ENCODE measurements at places on chromosomes 5 and 9.
A peak's percentile ranks its signal among the peaks of the same experiment; 100 is the strongest.

- H3K27me3 ChIP-seq: no peaks in the 10 kb centered on the region
- no peaks in the 10 kb centered on the region for H3K36me3 ChIP-seq
- peak; percentile 83 for DNase-seq
- peaks cover 48% of the 10 kb centered on the region for H3K4me1 ChIP-seq
Observed at GRCh38 chr9:108271646-108272348, 584.0 kb downstream of the ACTL7B start.

DNA sequence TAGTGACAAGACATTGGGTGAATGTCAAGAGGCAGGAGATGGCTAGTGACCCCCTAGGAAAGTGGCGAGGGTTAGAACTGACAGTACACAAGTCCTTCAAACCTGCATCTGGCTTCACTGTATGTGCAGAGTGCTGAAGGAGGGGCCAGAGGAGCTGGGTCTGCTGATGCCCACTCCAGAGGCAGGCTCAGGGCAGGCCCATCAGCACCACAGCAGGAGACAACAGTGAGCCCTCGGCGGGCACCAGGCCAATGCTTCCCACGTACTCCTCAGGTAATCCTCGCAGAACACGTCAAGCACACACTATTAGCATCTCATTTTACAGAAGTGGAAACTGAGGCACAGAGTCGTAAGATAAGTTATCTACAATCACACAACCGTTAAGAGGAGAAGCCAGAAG lies 76.1 kb upstream of the SH3PXD2B start:
- no peaks in the 10 kb centered on the region for H3K27me3 ChIP-seq
- no peaks in the 10 kb centered on the region for H3K36me3 ChIP-seq
- DNase-seq: no peak
- H3K4me1 ChIP-seq: no peaks in the 10 kb centered on the region
- no peak overlapping the region for H3K27ac ChIP-seq

DNA sequence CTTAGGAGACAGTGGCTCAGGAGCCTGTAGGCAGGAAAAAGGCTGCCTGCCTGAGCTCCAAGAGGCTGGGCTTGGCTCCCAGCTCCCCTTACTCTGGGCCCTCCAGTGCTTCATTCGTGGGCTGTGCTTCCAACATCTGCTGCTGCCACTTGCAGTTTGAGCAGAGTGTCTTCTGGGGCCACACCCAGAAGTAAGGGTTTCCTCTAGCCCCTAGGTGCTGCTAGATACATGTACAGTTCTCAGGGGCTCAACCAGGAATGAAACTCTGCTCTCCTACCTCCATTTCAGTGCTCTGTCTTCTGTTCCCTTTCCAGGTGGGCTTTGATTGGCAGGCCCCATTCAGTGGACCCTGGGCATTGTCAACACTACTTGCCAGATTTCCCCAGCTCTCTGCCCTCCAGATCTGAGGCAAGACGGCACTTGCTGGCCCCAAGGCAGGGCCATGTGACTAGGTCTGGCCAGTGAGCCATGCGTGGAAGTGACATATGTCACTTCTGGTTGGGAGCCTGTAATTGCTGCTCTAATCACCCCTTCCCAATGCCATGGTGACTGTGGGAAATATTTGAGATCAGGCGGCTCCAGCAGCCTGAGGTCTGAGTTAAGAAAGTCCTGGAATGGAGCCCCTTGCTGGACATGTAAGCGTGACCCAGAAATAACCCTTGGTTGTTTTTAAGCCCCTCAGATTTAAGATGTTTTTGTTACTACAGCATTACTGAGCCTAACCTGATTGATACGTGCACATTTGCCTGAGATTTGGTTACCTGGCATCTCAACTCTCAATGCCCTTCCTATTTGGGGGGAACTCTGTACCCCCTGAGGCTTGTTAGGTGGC lies 9.4 kb upstream of the BOD1 start:
- H3K36me3 ChIP-seq: no peaks in the 10 kb centered on the region
- H3K27me3 ChIP-seq: no peaks in the 10 kb centered on the region
- peak overlapping the region; percentile 20 for H3K27ac ChIP-seq
- no peak for DNase-seq
- peaks cover 7% of the 10 kb centered on the region for H3K4me1 ChIP-seq
- no peak overlapping the region for H3K4me3 ChIP-seq

DNA sequence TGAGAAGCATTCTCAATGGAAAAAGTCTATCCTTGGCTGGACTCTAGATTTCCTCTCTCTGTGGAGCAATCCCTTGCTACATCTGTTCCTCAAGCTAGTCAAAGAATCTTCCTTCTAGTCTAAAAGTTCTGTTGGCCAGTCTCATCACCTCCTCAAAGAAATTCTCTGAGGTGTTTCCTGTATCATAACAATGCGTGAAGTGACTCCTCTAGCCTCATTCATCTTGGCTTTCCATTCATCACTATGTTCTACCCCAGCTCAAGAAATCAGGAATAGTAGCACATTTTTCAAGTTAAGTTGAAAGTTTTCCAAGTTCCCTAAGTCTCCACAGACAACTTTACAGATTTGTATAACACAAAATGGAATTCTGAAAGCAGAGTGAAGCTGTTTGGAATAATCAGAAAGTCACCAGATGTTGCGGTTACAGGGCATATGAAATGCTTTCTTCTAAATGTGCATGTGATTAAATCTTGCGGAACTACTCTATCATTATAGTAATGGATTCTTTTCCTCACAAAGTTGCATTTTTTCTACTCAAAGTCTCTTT lies 176.6 kb upstream of the FREM1 start:
- no peaks in the 10 kb centered on the region for H3K4me1 ChIP-seq
- H3K36me3 ChIP-seq: no peaks in the 10 kb centered on the region
- no peak overlapping the region for H3K27ac ChIP-seq
- H3K4me3 ChIP-seq: no peak overlapping the region

- no peak overlapping the region for H3K27ac ChIP-seq
- no peaks in the 10 kb centered on the region for H3K4me1 ChIP-seq
- H3K36me3 ChIP-seq: no peaks in the 10 kb centered on the region
- H3K4me3 ChIP-seq: no peak overlapping the region
Observed at GRCh38 chr5:111313017-111313724, 89.0 kb downstream of the CAMK4 start.

DNA sequence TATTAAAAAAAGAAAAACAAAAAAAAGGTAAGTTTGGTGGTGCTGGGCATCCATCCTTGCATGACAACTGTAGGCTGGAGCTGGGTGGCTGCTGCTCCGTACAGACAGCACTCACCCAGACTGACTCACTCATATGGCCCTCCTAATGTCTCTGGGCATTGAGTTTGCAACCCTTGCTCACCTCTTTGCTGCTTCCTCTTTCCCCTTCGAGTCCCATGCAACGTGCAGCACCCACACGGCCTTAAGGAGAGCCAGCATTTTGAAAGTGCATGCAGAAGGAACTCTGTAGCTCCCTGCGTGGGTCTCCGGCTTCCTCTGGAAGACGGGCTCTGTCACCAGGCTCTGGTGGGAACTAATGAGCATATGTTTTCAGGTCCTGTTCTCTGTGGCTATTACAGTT lies 60.5 kb upstream of the ENTREP1 start:
- DNase-seq: no peak
- no peaks in the 10 kb centered on the region for H3K36me3 ChIP-seq
- H3K4me3 ChIP-seq: no peak overlapping the region
- H3K27ac ChIP-seq: no peak overlapping the region

DNA sequence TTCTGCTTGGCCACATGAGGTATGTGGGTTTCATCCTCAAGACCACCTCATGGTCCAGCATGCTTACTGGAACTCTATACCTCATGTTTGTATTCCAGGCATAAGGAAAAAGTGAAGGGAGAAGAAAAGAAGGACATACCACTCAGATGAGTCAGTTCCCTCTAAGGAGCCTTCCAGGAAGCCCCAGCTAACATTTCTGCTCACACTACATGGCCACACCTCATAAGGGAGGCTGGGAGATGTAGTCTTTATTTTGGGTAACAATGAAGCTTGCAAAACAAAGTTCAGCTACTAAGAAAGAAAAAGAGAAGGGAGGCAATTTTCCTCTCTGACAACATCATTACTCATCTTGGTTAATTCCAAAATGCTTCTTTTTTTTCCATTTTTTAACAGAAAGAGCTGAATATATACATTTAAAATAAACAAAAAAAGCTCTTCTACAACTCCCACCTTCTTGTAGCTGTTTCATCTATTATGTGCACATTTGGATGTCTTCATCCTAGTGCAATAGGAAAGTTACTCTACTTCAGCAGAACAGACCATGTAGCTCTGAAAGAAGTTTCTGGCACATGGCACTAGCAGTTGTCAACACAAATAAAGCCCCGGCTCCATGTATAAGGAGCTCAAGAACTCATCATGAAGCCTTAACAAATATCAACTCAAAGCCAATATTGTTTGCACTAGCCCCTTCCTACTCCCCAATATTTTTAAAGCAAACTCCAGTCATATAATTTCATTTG lies 123.6 kb upstream of the CCDC112 start:
- H3K4me1 ChIP-seq: 0 out of 2 replicates have a peak, but pooled peaks cover 2% of the 10 kb centered on the region
- no peak for DNase-seq
- H3K27ac ChIP-seq: no peak overlapping the region
- no peaks in the 10 kb centered on the region for H3K27me3 ChIP-seq
- H3K4me3 ChIP-seq: no peak overlapping the region

DNA sequence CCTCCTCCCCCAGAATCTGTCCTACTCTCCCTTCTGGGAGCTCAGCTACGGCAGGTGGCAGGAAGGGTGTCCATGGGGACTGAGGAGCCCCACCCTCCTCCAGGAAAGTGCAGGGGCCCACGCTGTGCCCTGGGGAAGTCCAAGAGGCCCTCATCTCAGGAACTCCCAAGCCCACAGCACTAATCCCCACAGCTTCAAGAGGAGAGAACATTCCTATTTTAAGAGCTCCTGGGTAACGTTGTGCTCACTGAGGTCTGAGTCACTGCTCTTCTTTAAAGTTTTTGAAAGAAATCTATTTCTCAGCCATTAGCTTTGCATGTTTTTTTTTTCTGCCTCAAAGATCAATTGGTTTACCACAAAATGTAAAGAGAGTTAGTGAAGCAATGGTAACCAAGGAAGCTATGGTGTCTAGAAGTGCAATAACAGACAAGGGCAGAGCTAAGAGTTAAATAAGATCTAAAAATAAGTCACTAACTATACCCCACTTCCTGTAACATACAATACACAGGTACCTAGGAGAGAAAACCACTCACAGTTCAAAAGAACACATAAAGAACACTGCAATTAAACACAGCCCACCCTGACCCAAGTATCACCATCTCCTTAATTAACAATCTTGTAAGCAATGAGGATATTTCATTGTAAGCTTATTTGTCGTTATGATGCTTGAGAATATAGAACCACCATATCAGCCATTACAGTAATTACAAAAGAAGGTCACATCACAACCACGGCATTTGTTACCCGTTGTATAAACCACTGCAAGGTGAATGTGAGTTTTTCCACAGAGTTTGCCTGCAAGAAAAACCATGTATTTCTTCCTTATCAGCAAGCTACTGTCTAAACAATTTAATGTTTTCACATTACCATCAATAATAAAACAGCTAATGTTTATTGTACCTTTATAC lies 382.3 kb upstream of the SLC30A5 start:
- H3K36me3 ChIP-seq: no peaks in the 10 kb centered on the region
- no peak overlapping the region for H3K4me3 ChIP-seq
- H3K27me3 ChIP-seq: no peaks in the 10 kb centered on the region
- H3K27ac ChIP-seq: no peak overlapping the region

GRCh38 chr9:136485049-136486045 lies 2.5 kb upstream of the SEC16A start:
- peak overlapping the region; percentile 69 for H3K27ac ChIP-seq
- no peaks in the 10 kb centered on the region for H3K36me3 ChIP-seq
- H3K4me1 ChIP-seq: peaks cover 16% of the 10 kb centered on the region
- no peak overlapping the region for H3K4me3 ChIP-seq
- no peaks in the 10 kb centered on the region for H3K27me3 ChIP-seq

DNA sequence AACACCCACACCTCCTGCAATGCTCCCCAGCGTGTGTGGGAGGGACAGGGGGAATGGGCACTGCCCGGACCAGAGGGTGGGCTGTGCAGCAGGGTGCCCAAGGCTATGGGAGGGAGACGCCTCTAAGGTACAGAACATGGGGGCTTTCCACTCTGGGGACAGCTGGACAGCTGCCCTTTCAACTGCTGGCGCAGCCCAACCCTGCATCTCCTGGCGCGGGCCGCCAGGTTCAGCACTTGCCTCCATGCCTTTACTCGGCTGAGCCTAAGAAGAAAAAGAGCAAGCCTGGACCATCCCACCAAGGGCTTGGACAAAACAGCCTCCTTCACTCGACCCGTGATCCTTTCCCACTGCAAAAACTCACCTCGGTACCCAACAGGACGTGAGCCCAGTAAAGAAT lies 15.0 kb downstream of the AK8 start:
- H3K36me3 ChIP-seq: no peaks in the 10 kb centered on the region
- no peaks in the 10 kb centered on the region for H3K27me3 ChIP-seq
- no peak for DNase-seq
- no peak overlapping the region for H3K4me3 ChIP-seq
- no peaks in the 10 kb centered on the region for H3K4me1 ChIP-seq

DNA sequence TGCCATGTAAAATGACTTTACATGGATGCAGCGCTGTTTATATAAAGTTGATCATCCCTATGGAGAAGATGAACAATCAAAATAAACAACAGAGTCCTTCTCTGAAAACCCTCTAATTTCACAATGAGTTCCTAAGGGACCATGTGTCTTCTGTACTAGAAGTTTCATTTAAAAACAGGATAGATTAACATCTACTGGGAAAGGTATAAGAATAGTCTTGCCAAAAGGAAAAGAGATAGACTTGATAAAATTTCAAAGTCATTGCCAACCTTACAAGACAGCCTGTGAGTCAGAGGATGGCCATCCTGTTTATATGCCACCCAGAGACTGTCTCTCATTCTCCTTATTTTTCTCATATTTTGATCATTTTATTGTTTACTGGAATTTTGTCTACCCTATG lies 367.1 kb upstream of the PDE4D start:
- no peak overlapping the region for H3K4me3 ChIP-seq
- H3K4me1 ChIP-seq: no peaks in the 10 kb centered on the region
- H3K27me3 ChIP-seq: no peaks in the 10 kb centered on the region
- no peak for DNase-seq
- H3K27ac ChIP-seq: no peak overlapping the region

DNA sequence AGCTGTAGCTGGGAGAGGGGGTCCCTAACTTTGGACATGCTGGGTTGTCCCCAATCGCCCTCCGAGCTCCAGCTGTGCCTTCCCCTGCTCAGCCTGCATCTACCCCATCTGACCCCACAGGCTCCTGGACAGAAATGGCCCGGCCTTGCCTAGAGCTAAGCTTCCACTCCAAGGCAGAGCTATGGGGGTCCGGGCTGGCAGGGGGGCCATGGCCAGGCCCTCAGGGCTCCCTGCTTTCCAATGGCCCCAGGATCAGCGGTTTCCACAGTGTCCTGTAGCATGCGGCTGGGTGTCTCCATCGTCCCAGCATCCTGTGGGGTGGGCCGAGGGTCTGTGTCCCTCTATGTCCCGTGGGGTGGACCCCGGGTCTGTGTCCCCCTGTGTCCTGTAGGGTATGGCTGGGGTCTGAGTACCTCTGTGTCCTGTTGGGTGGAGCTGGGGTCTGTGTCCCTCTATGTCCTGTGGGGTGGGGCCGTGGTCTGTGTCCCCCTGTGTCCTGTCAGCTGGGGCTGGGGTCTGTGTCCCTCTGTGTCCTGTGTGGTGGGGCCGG lies 130.6 kb downstream of the RXRA start:
- no peaks in the 10 kb centered on the region for H3K27me3 ChIP-seq
- no peak overlapping the region for H3K4me3 ChIP-seq
- H3K27ac ChIP-seq: peak overlapping the region; percentile 57
- no peak for DNase-seq

- H3K27ac ChIP-seq: no peak overlapping the region
- H3K4me3 ChIP-seq: no peak overlapping the region
- no peaks in the 10 kb centered on the region for H3K27me3 ChIP-seq
- peaks cover 52% of the 10 kb centered on the region for H3K4me1 ChIP-seq
Observed at GRCh38 chr9:116576386-116576785, 110.7 kb upstream of the TRIM32 start.
